Naive thymus-derived CD4-positive, alpha-beta T cell (primary cell): ENCODE measurements at places on chromosomes 16 and 17.
A peak's percentile ranks its signal among the peaks of the same experiment; 100 is the strongest.

DNA sequence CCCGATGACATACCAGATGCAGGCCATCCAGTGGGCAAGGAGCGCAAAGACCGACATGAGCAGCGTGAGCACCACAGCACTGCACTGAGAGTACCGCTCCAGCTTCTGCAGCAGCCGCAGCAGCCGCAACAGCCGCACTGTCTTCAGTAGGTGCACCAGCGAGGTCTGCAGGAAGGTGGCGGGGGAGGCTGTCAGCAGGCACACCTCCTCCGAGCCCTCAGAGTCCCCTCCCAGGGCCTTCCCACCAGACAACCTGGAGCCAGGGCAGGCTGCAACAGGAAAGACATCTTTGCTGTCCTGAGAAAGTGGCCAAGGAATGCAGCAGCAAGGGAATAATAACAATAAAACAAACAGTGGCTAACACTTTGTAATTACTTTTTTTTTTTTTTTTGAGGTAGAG, 9.1 kb downstream of the KCNH4 start:
- no peak for DNase-seq

- DNase-seq: no peak
Measured at GRCh38 chr17:33598797-33599196, 305.7 kb upstream of the ASIC2 start.

GRCh38 chr16:73730481-73731090, 566.0 kb upstream of the PSMD7 start:
- no peak for DNase-seq

DNA sequence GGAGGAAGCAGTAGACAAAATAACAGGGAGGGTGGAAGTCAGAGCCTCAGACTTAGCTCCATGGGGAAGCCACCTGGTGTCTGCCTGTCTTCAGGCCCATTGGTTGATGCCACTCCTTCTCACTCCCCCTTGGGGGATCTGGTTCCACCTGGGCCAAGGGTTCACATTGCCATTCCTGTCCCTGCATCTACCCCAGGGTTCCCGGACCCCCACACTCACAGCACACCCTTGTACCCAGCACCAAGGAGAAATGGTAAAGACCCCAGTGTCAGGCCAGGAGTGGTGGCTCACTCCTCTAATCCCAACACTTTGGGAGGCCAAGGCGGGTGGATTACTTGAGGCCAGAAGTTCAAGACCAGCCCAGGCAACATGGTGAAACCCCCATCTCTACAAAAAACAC, 1.0 kb upstream of the CA7 start:
- DNase-seq: no peak

DNA sequence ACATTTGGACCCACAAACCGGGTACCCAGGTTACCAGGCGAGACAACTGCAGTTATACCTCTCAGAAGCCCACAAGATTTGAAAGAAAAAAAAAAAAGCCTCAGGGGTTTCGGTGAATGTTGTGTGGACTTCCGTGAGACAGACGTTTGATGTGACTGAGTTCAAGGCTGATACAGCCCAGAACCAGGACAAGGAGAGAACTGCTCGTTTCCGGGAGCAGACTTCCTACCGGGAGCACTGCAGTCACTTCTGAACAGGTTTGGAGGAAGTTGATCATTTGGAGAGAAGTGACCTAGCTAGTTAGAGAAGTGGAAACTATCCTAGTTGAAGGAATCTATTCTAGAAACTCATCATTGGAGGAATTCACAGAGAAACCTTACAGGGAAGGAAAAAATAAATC, 847 bp downstream of the CKLF start:
- no peak for DNase-seq

DNA sequence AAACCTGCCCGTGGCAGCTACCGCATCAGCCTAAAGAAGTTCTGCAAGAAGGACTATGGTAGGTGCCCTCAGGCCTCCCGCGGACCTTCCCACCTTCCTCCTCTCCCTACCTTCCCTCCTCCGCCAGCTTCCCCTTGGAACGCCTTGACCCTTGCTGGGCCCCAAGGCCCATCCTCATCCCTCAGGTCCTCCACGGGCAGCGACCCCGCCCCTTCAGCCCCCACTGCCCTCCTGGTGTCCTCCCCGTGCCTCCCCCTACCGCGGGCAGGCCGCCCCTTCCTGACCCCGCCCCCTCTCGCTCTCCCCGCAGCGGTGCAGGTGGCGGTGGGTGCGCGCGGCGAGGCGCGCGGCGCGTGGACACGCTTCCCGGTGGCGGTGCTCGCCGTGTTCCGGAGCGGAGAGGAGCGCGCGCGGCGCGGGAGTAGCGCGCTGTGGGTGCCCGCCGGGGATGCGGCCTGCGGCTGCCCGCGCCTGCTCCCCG, 1.4 kb upstream of the TBC1D24 start:
- DNase-seq: peak; percentile 36

- no peak for DNase-seq
Measured at GRCh38 chr17:70945386-70945785, 776.1 kb downstream of the KCNJ2 start.

DNA sequence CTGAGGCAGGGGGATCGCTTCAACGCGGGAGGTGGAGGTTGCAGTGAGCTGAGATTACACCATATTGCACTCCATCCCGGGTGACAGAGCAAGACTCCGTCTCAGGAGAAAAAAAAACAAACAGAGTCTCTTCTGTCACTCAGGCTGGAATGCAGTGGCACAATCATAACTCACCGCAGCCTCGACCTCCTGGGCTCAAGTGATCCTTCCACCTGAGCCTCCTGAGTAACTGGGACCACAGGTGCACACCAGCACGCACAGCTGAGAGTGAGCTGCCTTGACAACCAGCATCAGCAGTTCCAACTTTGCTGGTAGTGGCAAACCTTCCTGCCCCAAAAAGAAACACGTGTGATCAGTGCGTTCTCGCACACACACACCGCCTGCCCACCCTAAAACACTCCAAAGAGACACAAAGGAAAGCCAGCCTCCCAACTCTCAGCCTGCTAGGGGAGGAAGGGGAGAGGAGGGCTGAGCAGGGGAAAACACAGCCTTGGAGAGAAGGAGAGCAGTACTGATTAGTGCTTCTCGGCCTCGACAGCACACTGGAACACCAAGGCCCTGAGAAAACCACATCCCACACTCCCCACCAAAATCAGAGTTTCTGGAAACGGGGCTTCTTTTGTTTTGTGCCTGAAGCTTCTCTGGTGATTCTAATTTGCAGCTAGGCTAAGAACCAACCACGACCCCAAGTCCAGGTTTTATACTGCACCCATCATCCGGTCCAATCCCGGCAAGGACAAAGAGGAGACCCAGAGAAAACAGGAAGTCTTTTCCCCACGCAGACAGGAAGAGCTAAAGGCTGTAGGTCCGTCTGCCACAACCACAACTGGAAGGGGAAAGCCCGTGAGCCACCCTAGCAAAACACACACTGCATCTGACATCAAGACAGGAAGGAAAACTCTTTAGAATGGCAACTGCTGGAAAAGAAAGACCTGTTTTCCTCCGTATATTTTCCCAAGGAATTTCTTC, 28.8 kb downstream of the ZCCHC14 start:
- peak; percentile 38 for DNase-seq

DNA sequence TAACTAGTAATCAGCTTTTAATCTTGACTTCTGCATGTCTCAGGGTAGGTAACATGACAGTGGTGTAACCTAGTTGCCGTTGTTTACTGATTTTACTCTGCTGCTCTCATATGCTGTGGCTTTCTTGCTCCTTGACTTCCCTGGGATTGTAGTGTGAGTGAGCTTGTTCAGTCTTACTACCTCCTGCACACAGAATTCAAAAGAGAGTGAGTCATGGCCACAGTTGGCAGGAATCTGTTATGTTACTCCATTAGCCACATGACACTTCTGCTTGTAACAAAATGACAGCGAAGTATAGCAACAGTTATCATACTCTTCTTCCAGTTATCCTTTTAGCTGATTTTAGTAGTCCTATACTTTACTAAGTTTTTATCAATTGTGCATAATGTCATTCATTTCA, 18.8 kb downstream of the TNRC6A start:
- DNase-seq: no peak

- DNase-seq: no peak
Measured at GRCh38 chr17:8835106-8835505, 32.4 kb downstream of the PIK3R6 start.

GRCh38 chr16:57262841-57263540, 17.9 kb downstream of the ARL2BP start:
- no peak for DNase-seq

- no peak for DNase-seq
Measured at GRCh38 chr17:71438631-71439146, 682.1 kb upstream of the SOX9 start.

DNA sequence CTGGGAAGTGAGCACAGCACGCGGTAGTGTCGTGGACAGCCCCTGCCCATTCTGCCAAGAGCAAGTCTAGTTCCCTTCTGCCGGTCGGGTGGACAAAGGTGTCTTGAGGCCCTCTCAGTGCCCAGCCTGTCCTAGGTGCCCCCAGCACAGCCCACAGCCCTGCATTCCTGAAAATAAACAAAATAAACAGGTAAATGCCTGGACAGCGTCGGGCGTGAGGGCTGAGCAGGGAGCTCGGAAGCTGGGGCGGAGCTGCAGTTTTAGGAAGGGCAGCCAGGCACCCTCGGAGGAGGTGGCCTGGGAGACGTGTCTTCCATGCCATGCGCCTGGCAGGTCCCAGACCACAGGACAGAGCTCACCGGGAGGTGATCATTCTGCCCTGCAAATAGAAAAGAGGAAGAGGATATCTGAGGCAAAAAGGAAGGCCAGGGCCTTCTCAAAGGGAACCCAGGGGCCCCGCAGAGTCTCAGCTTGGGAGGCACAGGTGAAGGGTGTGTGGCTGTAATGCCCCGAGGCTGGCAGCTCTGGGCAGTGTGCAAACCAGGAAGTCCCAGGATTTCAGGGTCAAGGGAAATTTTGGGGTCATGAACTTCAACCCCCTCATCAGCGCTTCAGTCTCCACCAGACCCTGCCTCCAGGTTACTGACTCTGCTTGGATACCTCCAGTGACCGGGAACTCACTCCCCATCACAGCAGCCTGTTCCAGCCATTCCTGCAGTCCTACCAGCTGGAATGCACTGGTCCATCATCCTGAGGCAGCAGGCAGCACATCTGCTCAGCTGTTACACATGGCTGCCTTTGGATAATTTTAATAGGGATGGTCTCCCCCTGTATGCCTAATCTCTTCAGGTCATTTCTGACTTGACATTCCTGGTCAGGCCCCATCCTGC, 1.7 kb downstream of the ZNF469 start:
- DNase-seq: no peak

GRCh38 chr16:62190426-62190825, 154.2 kb upstream of the CDH8 start:
- no peak for DNase-seq

GRCh38 chr16:54173490-54173889, 113.1 kb downstream of the IRX3 start:
- DNase-seq: no peak

DNA sequence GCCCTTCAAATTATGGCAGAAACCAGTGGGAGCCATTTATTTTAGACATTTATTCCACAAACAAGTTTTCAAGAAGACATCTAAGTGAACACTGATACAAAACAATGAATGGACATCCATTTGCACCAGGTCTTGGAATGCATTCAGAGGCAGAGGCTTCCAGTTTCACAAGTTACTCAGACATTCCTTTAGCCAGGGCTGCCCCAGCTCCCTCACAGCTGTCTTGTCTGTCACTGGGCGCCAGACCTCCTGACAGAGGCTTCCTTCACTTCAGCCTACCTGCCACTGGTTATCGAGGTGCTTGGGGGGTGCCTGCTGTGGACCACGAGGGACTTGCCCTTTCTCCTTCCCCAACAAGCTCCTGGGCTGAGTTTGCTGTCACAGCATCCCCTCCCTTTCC, 19.2 kb downstream of the AQP8 start:
- no peak for DNase-seq

- DNase-seq: no peak
Measured at GRCh38 chr16:67104845-67105244, 4.9 kb upstream of the PHAF1 start.

- no peak for DNase-seq
Measured at GRCh38 chr16:53358884-53359283, 75.4 kb upstream of the RBL2 start.

DNA sequence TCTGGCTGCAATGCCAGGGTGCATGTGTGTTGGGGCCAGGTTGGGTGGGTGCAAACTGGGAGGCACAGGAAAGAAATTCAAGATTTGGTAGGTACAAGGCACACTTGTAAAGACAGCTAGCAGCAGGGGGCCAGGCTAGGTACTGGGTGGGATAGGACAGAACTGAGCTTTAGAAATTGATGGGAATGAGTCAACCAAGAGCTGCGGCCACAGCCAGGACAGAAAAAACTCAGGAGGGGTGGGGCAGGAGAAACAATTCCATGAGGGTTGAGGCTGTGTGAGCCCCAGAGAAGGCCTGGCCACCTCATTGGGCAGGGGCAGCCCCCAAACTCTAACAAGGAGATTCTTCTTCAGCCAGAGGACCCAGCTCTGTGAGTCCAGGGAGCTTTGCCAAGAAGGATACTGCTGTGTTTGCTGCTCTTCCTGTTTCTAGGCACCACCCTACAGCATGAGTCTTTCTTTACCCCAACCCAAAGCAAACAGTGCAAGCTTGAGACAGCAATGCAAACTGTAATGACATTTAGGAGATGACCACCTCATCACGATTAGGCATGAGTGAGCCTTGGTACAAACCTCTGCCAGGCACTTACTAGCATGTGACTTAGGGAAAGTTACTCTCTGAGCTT, 21.3 kb upstream of the CCDC182 start:
- no peak for DNase-seq

GRCh38 chr16:88634141-88634993, 4.0 kb upstream of the IL17C start:
- peak; percentile 32 for DNase-seq

DNA sequence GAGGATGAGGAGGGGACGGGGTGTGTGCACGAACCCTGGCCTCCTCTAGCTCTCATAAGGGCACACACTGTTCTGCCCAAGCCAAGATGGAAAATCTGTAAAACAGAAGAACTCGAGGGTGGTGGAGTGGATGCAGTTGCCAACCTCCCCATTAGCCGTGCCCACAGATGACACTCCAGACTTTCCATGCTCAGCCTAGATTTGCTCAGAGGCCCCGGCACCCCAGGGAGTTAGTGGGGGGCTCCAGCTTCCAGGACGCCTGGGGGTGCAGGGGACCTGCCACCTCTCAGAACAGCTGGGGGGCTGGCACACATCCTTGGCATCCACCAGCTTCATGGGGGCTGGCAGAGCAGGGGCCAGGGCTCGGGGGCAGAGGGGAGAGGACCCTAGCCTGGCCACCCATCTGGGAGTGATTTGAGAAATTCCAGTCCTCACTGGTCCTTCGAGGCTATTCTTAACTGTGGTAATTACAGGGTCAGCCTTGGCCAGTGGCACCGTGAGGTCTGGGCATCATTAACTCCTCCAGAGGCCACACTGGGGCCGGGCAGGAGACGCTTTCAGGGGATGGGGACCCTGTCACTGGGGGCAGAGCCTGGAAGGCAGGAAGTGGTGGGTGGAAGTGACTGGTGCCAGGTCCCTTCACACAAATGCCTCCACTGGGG, 14.3 kb downstream of the VASN start:
- DNase-seq: no peak

DNA sequence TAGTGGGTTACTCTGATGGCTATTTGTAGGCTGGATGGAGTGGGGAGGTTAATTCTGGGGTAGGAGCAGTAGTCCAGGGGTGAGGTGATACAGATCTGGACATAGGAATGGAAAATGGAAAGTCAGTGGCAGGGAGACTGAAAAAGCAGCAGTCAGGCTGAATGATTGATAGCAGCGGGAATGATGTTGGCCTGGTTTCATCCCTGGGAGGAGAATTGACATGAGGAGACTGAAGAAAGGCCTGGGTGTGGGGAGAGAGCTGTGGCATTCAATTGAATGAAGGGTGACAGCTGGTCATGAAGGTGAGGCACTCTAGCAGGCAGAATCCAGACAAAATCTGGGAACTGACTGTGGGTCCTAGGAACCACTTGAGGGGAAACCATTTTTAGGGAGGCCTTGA, 34.7 kb upstream of the CLEC18A start:
- no peak for DNase-seq

- no peak for DNase-seq
Measured at GRCh38 chr16:1436731-1437355, 6.0 kb downstream of the PERCC1 start.
